ENCODE measurements at places on chromosomes 13 and 19.
A peak's percentile ranks its signal among the peaks of the same experiment; 100 is the strongest.

- no peak for DNase-seq
Observed at GRCh38 chr13:66414066-66414800, 815.9 kb downstream of the PCDH9 start.

GRCh38 chr13:106498571-106498970, 36.9 kb downstream of the EFNB2 start:
- no peak for DNase-seq

GRCh38 chr13:112916296-112916695, 52.7 kb upstream of the MCF2L start:
- no peak for DNase-seq

DNA sequence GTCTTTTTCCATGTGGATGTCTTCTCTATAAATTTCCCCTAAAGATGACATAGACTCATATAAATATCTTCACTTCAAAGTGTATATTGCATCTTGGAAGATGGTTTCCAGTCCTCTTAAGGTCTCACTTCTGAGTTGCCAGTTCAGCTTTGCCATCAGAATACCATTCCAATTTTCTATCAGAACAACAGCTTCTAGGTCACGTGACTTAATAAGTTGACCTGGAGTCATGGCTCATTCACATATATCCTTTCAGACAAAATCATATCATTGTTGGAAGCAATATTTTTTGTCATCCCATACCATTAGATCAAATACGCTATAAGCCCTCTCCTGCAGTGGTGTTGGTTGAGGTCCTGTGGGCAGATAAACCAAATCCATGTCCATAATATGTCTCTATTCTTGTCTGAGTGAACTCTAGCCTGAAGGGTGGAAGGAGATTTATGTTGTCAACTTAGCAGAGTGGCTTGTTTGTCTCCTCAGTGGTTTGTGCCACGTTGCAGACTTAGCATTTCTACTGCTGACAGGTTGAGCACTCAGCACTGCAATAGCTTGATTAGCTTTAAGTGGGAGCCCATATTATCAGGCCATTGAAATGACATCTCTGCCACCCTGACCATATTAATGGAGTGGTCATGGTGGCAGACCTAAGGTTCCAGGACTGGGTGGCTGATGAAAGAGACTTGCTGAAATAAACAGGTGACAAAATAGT, 123.6 kb upstream of the PCDH17 start:
- no peak for DNase-seq

- DNase-seq: peak; percentile 75
Observed at GRCh38 chr19:43474986-43475705, 9.7 kb upstream of the LYPD3 start.

Measured in caudate nucleus (tissue), 63 donors.